Pancreas (tissue), 10 donors: ENCODE measurements at places on chromosomes 12 and 14. TPM values are rescaled to one million over a fixed set of nuclear protein-coding genes. Genes with fewer than 3 reads are reported as not detected.

GRCh38 chr12:2669560-2669959 is 125.2 kb upstream of the FKBP4 start:
- no peak overlapping the region for H3K4me3 ChIP-seq
- no peak overlapping the region for H3K27ac ChIP-seq
- no peaks in the 10 kb centered on the region for H3K36me3 ChIP-seq
- DNase-seq = no peak

DNA sequence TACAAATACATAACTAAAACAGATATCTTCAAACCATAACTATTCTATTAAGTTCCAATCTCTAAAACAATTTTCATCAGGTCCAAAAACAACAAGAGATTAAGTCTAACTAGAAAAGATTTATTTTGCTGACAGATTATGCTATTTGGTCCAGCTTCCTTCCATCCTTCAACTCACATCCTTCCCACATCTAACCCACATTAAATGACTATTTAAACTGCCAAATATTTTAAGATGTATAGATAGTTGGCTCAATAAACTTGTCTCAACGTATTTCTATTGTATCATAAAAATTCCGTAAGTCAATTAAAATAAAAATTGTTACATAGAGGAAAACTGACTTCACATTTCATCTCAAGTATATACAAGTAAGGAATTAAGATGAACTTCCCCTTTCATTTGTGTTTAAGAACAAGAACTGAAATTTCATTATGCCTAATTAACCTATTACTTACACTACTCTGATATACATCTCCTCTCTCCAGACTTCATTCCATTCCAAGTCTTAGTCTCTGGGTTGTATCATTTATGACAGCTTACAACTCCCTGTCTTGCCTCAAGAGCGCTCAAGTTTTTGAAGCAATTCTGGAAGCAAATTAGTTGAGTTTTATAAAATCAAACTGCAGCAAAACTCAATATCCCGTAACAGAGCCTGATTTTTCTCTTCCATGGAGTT is 25.4 kb downstream of the PAWR start:
- no peak overlapping the region for H3K4me3 ChIP-seq
- DNase-seq = no peak
- no peak overlapping the region for H3K27ac ChIP-seq
- no peaks in the 10 kb centered on the region for H3K27me3 ChIP-seq
- no peaks in the 10 kb centered on the region for H3K36me3 ChIP-seq
- H3K4me1 ChIP-seq = peaks cover under 1% of the 10 kb centered on the region

GRCh38 chr12:68038650-68039049 is 49.4 kb downstream of the IFNG-AS1 start:
- no peaks in the 10 kb centered on the region for H3K4me1 ChIP-seq
- H3K36me3 ChIP-seq = no peaks in the 10 kb centered on the region
- H3K4me3 ChIP-seq = no peak overlapping the region
- no peak overlapping the region for H3K27ac ChIP-seq
- DNase-seq = no peak

GRCh38 chr12:110230655-110231054 is 50.4 kb upstream of the ATP2A2 start:
- H3K27me3 ChIP-seq = no peaks in the 10 kb centered on the region
- DNase-seq = no peak
- no peak overlapping the region for H3K27ac ChIP-seq
- H3K4me1 ChIP-seq = peaks cover 4% of the 10 kb centered on the region
- H3K4me3 ChIP-seq = no peak overlapping the region

- no peak overlapping the region for H3K27ac ChIP-seq
- H3K4me3 ChIP-seq = no peak overlapping the region
- H3K27me3 ChIP-seq = no peaks in the 10 kb centered on the region
- H3K4me1 ChIP-seq = no peaks in the 10 kb centered on the region
- DNase-seq = no peak
Measured at GRCh38 chr12:46571608-46572007, 199.0 kb upstream of the SLC38A2 start.

GRCh38 chr12:53069621-53070410 is 9.4 kb downstream of the SPRYD3 start:
- no peak overlapping the region for H3K27ac ChIP-seq
- H3K27me3 ChIP-seq = no peaks in the 10 kb centered on the region
- H3K4me1 ChIP-seq = no peaks in the 10 kb centered on the region

DNA sequence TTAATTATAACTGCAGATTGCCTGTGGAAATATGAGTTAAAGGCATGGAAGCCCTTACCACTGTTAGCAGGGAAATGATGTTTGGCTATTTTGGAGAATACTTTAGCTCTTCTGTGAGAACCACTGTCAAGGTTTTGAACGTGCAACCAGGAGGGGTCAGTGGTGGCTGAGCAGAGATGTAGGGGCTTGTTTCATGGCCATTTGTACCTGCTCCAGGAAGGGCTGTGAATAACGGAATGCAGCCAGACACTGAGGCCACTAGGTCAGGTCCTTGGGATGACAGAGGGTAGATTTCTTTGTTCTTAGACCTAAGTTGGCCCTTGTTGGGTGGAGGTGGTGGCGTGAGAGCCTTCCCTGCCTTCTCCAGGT is 8.3 kb downstream of the TRAF3 start:
- H3K4me3 ChIP-seq = no peak overlapping the region
- no peaks in the 10 kb centered on the region for H3K36me3 ChIP-seq
- no peaks in the 10 kb centered on the region for H3K27me3 ChIP-seq
- no peak overlapping the region for H3K27ac ChIP-seq

DNA sequence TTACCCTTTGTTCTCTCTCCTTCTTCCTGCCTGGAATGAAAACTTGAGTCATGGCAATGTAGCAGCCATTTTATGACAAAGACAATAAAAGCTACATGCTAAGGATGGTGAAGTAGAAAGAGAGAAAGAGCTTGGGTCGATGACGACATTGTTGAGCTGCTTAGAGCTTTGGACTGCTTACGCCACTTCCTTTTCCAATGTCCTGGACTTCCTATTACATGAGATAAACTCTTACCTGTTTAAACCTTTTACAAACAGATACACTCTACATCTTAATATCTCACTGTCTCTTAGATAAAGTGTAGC is 70.1 kb downstream of the PEBP1 start:
- no peak for DNase-seq
- no peak overlapping the region for H3K4me3 ChIP-seq
- no peaks in the 10 kb centered on the region for H3K27me3 ChIP-seq
- H3K4me1 ChIP-seq = no peaks in the 10 kb centered on the region

DNA sequence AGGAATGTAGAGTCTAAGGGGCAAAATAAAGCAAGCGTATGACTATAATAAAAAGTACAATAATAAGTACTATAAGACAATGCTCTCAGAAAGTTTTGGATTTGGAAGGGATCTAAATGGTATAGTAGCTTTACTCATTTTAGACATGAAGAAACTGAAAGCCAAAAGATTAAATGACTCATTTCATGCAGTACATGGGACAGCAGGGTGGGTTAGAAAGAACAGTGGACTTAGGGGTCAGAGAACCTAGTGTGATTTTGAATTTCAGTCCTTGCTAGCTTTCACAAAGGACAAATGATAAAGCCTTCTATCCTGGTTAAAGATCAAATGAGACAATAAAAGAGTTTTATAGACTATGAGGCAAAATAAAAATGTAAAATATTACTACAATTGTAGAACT is 6.8 kb upstream of the LEMD3 start:
- no peaks in the 10 kb centered on the region for H3K27me3 ChIP-seq
- no peaks in the 10 kb centered on the region for H3K4me1 ChIP-seq
- H3K36me3 ChIP-seq = no peaks in the 10 kb centered on the region
- no peak overlapping the region for H3K27ac ChIP-seq
- no peak for DNase-seq

DNA sequence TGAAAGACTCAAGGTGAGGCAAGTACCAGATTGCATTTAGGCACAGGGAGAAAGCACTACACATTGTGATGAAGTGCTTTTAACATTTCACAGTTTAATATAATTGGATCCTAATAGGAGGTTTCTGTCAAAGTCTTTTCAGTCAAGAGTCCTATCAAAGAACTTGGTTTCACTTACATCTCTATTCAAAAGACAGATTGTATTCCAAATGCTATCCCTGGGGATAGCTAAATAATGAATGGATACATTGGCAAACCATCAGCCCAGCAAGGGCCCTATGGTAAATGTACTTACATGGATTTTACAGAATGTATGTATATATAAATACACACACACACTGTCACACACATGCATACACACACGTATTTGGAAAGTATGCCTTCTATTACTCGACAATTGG is 655.5 kb upstream of the FLRT2 start:
- H3K27me3 ChIP-seq = no peaks in the 10 kb centered on the region
- no peaks in the 10 kb centered on the region for H3K36me3 ChIP-seq
- no peak for DNase-seq

DNA sequence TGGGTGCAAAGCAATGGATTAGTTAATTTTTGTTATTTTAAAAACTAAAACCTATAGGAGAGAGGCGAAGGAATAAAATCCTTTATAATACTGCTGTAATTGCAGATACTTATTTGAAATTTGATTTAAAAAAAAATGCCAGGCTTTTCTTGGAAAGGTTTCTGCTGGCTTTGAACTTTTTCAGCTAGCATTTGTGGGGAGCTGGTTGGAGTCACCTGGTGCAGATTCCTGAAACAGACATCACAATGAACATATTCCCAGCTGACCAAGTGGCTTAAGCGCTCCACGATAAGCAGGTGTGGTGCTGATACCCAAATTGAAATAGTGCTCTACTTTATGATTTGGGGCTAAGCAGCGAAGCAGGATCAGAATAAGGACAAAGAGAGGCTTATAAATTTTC is 42.9 kb downstream of the DACT1 start:
- no peak overlapping the region for H3K27ac ChIP-seq
- no peak for DNase-seq
- H3K27me3 ChIP-seq = no peaks in the 10 kb centered on the region
- H3K4me3 ChIP-seq = no peak overlapping the region

GZMH gene
- 0.90 TPM for total RNA-seq

DNA sequence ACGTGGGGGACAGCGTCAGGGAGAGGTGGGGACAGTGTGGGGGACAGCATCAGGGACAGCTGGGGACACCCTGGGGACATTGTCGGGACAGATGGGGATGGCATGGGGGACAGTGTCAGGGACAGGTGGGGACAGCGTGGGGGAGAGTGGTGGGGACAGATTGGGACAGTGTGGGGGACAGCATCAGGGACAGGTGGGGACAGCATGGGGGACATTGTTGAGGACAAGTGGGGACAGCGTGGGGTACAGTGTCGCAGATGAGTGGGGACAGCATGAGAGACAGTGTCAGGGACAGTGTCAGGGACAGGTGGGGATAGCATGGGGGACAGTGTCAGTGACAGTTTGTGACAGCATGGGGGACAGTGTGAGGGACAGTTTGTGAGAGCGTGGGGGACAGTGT is 240.9 kb downstream of the TMEM121 start:
- no peak for DNase-seq
- no peak overlapping the region for H3K4me3 ChIP-seq
- H3K4me1 ChIP-seq = no peaks in the 10 kb centered on the region
- no peaks in the 10 kb centered on the region for H3K27me3 ChIP-seq
- H3K36me3 ChIP-seq = no peaks in the 10 kb centered on the region
- H3K27ac ChIP-seq = no peak overlapping the region

GRCh38 chr12:63149909-63150712 is 890 bp downstream of the AVPR1A start:
- peak overlapping the region; percentile 19 for H3K4me3 ChIP-seq
- H3K36me3 ChIP-seq = no peaks in the 10 kb centered on the region
- H3K27me3 ChIP-seq = no peaks in the 10 kb centered on the region
- peak; percentile 65 for DNase-seq

SLCO1B1 gene
- not detected for total RNA-seq

GRCh38 chr12:85836197-85837090 is at the start of gene RASSF9:
Gene RASSF9, minus strand, starts transcription at chr12:85836409. Its CDS starts 208 bp downstream, at chr12:85836201.
- no peaks in the 10 kb centered on the region for H3K27me3 ChIP-seq
- no peaks in the 10 kb centered on the region for H3K36me3 ChIP-seq
- peak within 1 kb of the TSS; percentile 44 for H3K4me3 ChIP-seq
- H3K27ac ChIP-seq = peak within 1 kb of the TSS; percentile 83
